RPMI7951 (cell line): ENCODE measurements at places on chromosomes 4 and X. TPM values are rescaled to one million over a fixed set of nuclear protein-coding genes. Genes with fewer than 3 reads are reported as not detected.

GRCh38 chrX:130974323-130974722 lies 71.3 kb upstream of the ENOX2 start:
- peak; percentile 1 for DNase-seq

- DNase-seq = no peak
These were observed 178.2 kb downstream of the FAT4 start for GRCh38 chr4:125492957-125493356.

GRCh38 chr4:4532371-4533154 lies 9.3 kb downstream of the STX18 start:
- DNase-seq = no peak

TXK gene
- total RNA-seq = 2.3 and 2.5 TPM in 2 replicates

DNA sequence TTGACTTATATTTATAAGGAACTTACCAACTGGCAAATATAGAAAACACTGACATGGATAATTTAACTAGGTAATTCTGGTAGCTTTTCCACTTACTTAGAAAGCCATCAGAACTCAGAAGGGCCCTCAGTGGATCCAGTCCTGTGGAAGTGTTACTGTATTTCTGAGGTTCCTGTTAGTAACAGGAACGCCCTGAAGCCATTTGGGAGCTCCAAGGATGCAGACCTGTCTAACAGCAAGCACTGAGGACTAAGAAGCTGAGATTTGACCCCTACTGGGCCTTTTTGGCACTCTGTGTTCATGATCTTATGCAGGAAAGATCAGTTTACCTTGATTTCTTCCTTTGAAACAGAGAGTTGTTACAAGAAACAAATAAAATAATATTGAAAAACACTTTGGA lies 46.0 kb upstream of the TLL1 start:
- DNase-seq = no peak

VSIG4 gene
- total RNA-seq = not detected in 2 replicates

GRCh38 chr4:132384709-132385108 lies 764.4 kb upstream of the PCDH10 start:
- DNase-seq = no peak

DNA sequence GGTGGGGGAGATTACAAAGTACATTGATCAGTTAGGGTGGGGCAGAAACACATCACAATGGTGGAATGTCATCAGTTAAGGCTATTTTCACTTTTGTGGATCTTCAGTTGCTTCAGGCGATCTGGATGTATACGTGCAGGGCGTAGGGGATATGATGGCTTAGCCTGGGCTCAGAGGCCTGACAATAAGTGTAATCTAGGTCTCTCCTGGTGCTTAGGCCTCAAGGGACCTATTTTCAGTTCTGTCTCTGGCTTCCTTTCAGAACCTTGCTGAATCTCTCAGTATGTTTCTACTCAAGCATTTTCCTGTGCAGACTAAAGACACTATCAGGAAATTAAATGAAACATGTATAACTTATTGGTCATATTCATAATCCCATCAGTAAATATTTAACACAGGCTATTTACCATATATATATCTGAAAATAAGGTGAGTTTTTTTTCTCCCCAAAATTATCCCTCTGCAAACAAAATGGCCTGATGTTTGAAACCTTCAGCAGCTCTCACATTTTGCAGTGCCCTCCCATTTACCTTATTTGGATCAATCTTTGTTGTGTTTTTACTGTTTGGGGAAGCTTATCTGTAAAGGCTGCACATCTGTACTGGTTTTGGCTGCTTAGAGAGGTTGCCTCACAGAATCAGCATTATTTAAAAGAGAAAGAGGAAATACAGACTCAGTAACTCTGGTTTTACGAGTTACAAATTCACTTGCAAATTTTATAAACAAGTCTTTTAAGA lies 2.3 kb upstream of the ZCCHC4 start:
- DNase-seq = no peak

AR gene
- 12.5 and 13.0 TPM in 2 replicates for total RNA-seq

TCEAL7 gene
- total RNA-seq = not detected in 2 replicates

DOK7 gene
- total RNA-seq = not detected in 2 replicates

CTAG1B gene
- not detected in 2 replicates for total RNA-seq

DNA sequence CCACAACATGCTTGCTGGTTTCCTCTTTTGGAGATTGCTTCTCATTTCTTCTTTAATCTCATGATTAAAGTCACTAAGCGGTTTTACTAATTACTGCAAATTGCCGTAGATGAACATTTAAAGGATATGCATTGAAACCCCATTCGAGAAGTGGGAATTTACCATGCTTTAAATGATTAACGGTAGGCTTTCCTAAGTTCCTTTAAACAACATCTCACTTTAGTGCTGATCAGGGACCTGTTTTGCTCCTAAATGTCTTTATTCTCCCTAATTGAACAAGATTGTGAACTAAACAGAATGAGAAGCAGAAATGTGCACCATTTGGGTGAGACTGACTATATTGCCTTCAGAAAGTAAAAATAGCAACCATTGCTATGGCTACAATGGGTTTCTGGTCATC lies 430.3 kb downstream of the GALNTL6 start:
- DNase-seq = no peak

- DNase-seq = no peak
These were observed 118.4 kb downstream of the DTHD1 start for GRCh38 chr4:36399762-36400353.

FAM149A gene
- total RNA-seq = not detected in 2 replicates

GRCh38 chrX:44775726-44776125 lies 68.1 kb upstream of the DUSP21 start:
- DNase-seq = no peak

GABRA4 gene
- not detected in 2 replicates for total RNA-seq

DNA sequence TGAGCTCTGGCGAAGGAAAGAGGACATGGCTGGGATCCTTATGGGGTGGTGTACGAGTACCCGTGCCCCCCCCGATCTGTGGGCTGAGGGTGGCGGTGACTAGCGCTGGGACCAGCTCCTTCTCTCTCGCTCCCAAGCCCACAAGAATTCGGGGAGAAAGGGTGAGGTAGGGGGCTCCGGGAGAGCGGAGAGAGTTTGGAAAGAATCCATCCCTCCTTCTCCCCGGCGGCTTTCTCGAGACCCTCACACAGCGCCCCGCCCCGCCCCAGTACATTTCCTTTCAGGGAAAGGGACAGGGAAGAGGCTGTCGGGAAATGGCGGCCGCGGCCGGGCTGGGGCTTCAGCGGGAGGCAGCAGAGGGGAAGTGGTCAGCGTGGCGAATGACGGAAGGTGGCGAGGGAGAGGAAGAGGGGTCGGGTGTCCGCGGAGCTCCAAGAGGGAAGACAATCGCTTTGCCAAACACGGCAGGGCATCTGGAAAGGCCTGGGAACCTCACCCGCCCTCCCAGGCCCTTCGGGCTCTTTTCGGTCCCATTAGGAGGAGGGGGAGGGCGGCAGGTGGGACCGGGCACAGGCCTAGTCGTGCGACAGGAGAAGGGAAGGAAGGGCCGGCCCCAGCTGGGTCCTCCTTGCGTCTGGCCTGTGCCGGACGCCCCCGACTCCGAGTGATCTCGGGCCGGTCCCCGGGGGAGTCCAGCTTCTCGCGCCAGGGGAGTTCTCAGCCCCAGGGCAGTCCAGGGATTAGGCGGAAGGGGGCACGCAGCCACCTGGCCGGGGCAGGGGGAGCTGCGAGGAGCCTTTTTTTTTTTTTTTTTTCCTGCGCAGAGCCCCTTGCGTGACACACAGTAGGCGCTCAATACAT lies 10.2 kb downstream of the HNRNPH2 start:
- DNase-seq = peak; percentile 37

GRCh38 chr4:118120120-118120760 lies 86.0 kb downstream of the NDST3 start:
- DNase-seq = no peak

DNA sequence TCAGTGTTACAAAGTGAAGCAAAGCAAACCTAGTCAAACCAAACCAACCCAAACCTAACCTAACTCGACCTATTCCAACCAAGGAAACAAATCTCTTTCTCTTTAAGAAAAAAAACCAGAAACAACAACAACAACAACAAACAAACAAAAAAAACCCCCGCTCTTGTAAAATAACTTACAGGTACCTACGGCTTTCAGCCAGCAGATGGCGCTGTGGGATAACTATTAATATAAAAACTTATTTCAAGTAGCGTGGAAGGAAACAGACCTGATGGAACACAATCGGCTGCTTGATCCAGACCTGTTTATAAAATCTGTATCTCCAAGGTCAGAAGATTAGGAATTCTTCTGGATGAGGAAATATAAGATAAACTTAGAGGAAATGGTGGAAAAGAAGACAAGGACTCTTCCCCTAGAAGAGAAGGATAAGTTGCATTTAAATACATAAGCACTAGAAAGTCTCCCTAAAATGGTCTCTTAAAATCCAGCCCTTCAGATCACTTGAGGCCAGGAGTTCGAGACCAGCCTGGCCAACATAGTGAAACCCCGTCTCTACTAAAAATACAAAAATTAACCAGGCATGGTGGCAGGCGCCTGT lies 34.4 kb upstream of the CDKL5 start:
- DNase-seq = peak; percentile 41

- DNase-seq = no peak
These were observed 93.0 kb downstream of the ZXDA start for GRCh38 chrX:57817302-57817701.

TMEM150C gene
- 0.12 and 0.49 TPM in 2 replicates for total RNA-seq

GRCh38 chr4:120354381-120354780 lies 287.7 kb upstream of the MAD2L1 start:
- DNase-seq = no peak

ADH4 gene
- not detected in 2 replicates for total RNA-seq

- no peak for DNase-seq
These were observed 63.2 kb downstream of the UBE2K start for GRCh38 chr4:39761005-39761667.

SEL1L3 gene
- total RNA-seq = 1.2 and 1.6 TPM in 2 replicates

DNA sequence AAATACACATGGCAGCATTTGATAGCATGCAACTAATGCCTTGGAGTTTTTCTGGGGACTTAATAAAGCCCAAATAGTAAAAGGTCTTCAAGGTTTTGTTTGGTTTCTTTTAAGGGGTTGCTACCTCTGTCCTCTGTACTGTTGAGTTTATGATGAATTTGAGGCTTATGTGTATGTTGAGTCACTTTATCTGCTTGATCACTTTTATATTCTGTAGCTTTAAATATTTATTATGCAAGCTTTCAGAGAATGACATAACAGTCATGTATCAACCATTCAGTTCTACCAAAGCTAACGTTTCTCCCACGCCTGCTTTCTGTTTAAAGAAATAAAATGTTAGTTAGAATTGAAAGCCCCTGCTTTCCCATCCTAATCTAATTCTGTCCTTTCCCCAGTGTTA lies 122.2 kb downstream of the NHS start:
- no peak for DNase-seq

CENPVL1 gene
- total RNA-seq = not detected in 2 replicates

DNA sequence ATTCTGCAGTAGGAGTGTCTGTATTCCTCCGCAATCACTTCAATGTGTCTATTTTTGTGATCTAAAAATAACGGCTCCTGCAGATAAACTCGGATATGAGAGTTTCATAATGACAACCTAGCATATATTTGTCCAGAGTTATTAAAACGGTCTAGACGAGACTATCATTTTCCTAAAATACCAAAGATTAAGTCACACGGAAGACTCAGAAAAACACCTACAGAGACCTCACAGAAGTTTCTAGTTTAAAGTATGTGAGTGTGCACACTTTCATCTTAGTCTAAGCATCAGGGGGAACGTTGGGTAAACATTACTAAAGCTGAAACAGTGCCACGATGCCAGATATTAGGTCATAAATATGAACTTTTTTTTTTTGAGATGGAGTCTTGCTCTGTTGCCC lies 156.9 kb downstream of the AFAP1 start:
- DNase-seq = no peak

DNA sequence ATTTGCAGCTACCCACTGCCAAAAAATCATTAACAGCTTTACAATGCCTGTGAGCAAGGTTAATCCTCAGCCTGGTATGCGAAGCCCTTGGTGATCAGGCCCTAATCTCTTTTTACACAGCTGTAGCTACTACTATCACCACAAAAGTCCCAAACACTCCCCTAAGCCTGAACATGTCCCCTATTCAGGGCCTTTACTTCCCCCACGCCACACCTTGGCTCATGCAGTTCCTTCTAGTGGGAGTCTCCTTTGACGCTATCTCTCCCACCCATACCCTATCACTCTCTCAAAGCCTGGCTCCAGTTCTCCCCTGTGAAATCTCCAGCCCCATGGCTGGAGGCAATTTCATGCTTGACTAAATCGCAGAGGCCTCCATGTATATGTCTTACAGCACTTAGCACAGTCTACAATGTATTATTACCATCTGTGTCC lies 90.6 kb upstream of the CBR4 start:
- DNase-seq = no peak

DNA sequence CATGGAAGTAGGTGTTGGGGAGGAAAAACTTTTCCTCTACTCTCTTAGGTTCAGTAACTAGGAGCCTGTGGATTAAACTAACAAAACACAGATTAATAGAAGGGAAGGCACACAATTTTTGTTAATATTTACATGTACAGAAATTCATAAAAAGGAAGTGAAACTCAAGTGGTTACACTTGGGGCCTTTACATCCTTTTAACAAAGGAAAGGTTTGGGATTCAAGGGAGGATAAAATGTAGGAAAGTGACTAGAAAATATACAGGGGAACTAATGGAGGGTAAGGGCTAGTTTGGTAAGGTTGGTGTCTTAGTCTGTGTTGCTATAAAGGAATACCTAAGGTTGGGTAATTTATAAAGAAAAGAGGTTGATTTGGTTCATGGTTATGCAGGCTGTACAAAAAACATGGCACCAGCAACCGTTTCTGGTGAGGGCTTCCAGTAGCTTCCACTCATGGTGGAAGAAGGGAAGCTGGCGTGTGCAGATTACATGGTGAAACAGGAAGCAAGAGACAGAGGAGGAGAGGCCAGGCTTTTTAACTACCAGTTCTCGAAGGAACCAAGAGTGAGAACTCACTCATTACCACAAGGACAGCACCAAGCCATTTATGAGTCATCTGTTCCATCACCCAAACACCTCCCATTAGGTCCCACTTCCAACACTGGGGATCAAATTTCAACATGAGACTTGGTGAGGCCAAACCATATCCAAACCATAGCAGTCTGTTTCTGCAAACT lies 124.4 kb downstream of the CHRDL1 start:
- DNase-seq = peak; percentile 78

DNA sequence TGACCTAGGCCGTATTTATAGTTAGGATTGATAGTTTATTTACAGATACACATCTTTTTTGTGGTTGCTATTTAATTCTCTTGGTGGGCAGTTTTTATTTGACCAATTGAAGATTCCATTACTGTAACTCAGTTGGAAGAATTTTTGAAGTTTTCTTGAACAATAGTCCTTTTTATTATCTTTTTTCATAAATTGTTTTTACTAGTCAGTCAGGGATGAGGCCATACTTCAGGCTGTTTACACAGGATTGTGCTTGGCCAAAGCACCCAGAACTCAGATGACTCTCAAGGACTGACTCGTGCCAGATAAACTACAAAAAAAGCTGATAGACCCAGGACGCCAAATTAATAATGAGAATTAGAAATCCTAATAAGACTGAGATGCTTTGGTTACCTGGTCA lies 7.0 kb downstream of the HERC3 start:
- DNase-seq = peak; percentile 15

GRCh38 chrX:53440621-53441517 lies 6.7 kb upstream of the HSD17B10 start:
- DNase-seq = peak; percentile 84

- DNase-seq = no peak
These were observed 2.9 kb downstream of the KIF4A start for GRCh38 chrX:70292788-70293187.
